ENCODE measurements at places on chromosomes 2 and 18.

- DNase-seq: no peak
Measured at GRCh38 chr18:22742409-22742808, 190.7 kb upstream of the RBBP8 start.

- no peak for DNase-seq
Measured at GRCh38 chr2:241763551-241764274, 12.9 kb upstream of the GAL3ST2 start.

GRCh38 chr2:7075834-7076233 lies 158.6 kb downstream of the RNF144A start:
- DNase-seq: no peak

- peak; percentile 76 for DNase-seq
Measured at GRCh38 chr2:195561116-195561921, 95.7 kb upstream of the SLC39A10 start.

DNA sequence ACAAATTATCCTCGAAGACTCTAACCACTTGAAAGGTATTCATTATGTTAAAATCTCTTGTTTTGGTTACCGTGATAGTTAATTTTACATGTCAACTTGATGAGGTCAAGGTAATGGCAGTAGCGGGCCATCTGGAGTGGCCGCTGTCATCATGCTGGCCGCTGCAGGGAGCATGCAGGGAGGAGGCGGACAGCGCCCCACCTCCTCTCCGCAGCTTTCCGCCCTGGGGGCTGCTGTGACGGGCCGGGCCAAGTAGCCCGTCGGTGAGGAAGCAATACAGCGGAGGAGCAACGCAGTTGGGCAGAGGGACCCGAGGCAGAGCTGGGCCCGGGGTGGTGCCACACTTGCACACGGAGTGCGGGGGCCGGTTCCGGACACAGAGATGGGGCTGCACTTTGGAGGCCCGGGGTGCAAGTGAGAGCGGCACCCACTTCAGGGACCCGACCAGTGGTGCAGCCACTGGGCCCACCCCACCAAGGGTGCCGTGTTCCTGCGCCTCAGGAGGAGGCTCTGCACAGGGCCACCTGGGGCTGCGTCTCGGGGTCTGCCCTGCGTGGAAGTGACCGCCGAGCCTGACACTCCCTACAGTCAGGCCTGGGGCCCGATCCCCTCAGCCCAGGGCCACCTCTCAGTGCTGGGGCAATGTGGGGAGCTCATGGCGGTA lies 452.4 kb downstream of the LRATD1 start:
- DNase-seq: no peak

GRCh38 chr2:187687585-187687984 lies 133.3 kb upstream of the TFPI start:
- DNase-seq: no peak
